Stimulated activated CD8-positive, alpha-beta memory T cell treated with anti-CD3 and anti-CD28 coated beads, Interleukin-12 subunit alpha, Interleukin-12 subunit beta, amount 100 ng/mL, for 1 hour (primary cell): ENCODE measurements at places on chromosomes 1 and 21.

DNA sequence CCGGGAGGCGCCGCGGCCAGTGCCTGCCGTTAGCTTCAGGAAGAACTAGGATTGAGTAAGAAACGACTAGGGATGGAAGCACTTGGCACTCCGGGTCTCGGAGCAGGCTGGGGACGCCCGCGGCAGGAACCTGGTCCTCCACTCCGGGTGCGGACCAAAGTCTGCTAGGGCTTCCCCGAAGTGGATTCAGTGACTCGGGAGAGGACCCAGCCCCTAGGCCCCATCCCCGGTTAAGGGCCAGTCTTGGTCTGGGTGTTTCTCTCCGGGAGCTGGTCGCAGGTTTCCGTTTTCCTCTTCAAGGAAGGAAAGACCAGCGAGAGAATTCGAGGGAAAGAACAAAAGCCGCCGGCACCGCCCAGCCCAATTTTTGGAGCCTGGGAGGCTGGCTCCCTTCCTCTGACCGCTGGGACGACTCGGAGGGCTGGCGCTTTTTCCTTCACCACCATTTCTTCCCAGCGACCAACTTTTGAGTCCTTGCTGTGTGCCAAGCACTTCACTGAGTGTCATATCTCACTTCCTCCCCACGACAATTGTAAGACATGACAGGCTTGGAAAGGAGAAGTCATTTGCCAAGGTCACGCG, 16.8 kb upstream of the STMN1 start:
- no peak for DNase-seq

DNA sequence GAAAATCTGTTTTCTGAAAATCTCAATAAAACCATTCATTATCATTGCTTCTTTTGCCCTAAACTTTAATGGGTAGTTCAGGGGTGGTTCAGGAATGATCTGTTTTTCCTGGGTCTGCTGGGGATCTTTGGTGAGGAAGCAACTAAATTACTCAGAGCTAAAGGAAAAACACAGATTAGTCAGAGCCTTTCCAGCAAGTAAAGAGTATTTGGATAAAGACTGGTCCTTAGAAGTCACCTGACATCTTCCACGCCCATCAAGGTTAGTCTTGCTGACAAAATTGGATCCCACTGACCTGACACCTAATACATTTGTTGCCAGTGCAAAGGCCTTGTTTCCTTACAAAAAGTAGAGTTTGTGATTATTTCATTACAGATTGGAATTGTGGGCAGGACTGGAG, 24.2 kb downstream of the HSPA13 start:
- no peak for DNase-seq

DNA sequence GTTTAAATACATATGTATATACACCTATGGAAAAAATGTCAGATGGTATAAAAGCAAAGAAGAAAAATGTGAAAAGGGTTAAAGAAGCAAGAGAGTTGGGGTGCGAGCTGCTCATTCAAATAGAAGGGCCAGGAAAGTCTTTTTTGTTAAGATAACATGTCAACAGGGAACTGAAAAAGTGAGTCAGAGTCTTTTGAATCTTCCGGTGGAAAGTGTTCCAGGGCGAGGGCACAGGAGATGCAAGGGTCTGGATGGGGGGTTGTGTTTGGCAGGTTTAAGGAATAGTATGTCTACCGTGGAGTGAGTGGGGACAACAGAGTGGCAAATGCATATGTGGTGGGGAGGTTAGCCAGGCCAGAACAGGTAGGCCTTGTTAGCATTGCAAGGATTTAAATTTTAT, 22.2 kb upstream of the GNG12 start:
- DNase-seq: no peak

DNA sequence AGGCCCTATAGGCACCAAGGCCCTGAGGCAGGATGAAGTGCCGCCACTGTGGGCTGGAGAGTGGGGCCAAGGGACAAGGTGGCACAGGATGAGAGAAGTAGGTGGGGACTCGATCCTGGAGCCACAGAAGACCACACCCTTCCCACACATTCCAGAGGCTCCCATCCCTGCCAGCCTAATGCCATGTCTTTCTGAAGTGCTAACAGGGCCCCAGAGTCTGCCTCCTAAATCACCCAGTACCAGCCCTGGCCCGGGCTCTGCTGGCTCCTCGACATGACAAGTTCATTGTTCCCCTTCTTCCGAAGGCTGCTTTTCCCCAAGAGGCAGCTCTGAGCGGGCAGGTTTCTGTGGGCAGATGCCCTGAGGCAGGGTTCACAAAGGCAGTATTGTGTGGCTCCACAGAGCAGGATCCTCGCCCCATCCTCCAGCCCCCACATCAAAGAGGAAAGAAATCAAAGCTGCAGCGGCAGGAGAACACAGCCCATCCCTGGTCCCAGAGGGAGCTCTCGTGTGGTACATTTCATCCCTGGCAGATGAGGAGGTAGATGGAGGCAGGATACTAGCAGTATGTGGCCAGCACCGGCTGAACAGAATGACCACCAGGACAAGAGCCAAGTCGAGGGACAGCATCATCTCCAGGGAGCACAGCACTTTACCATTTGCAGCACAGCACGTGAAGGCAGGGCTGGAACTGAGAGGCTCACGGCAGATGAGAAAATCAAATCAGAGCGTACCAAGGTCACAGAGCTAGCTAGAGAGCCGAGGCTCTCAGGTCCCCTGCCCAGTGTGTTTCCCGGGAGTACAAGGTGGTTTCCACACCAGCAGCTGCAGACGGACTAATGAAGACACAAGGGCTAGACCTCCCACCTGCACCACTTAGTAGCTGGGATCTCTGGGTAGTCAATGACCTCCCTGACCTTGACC, 64.8 kb downstream of the SYF2 start:
- DNase-seq: no peak

DNA sequence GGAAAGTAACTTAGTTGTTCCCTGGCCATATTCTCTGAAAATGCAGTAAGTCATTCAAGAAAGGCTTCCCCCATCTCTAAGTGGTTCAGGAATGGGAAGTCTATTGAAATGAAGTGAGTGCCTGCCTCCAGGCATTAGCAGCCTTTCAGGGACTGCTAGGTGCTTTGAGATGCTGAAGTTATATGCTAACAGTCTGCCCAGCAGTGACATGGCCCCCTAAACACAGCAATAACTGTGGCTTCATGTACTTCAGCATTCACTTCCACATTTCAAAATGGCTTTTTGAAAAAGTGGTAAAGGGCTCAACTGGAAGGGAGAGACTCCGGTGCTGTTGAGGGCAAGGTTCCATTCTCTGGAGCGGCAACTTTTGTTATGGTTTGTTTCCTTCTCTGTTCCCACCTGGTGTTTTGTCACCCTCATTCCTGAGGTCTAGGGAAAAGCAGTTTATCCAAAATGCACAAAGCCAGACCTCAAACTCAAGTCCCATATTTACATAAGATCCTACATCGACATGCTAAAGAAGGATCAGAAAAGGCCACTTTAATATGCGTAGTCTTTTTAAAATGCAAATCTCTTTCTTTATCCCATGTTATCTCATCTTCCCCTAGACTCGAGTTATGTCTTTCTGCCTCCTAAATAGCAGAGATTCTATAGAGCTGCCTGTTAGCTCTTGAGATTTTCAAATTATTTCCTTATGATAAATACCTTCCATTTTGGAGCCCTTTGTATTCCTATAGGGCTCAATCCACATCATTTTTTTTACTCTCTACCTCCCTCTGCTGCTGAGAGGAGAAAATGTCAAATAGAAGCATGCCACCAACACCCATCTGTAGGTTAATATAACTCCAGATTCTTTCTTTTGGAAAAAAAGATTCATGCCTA, 34.2 kb upstream of the LRRC8C start:
- no peak for DNase-seq

DNA sequence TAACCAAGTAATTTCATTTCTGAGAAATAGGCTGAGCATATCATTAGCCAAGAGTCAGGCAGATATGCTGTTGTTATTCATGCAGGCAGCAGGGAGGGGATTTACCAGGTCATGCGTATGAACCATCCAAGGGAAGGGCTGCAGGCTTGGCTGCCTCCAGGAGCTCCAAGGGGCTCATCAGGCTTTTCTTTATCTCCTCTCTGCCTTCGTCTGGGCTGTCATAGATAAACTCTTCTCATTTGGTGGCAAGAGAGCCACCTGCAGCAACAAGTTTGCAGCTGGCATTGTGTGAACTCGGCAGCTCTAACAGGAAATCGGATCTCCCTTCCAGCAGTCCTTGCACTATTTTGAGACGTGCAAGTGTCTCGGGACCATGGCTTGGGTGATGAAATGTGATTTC, 7.5 kb downstream of the CCDC27 start:
- no peak for DNase-seq

DNA sequence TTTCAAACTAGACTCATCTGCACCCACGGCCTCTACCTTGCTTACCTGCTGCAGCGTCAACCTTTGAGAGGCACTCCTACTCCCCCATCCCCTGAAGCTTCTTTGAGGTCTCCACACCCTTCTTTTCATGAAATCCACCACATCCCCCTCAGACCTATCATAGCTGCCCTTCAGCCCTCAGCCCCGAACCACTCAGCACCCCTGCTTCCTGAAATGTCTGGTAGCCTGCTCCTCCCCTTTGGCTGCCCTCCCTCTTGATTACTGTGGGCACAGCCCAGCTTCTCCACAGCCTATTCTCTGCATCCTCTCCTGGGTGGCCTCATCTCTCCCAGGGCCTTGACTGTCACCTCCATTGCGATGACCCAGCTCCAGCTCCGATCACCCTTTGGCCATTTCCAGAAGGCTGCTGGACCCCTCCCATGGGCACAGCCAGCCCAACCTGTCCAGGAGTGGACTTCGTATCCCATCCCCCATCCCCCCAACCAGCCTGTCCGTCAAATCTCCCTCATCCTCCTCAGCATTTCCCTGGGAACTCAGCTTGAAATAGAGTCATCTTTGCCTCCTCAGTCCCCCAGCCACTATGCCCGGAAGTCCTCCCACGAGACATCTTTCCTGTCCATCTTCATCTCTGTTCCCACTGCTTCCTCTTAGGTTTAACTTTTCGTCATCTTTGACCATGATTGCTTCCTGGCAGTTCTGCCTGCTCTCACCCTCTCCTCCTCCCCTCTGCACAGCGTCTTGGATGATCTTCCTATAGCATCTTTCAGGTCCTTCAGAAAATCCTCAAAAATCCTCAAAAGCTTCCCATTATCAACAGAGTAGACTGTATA, 6.1 kb upstream of the ADORA1 start:
- DNase-seq: no peak

GRCh38 chr1:218330043-218330623, 15.0 kb upstream of the TGFB2 start:
- DNase-seq: no peak

- DNase-seq: no peak
Observed at GRCh38 chr1:19442154-19443096, 42.9 kb downstream of the CAPZB start.
